ENCODE measurements at places on chromosomes 6 and 20.

- DNase-seq = no peak
Observed at GRCh38 chr20:59808729-59809381, 124.6 kb downstream of the SYCP2 start.

DNA sequence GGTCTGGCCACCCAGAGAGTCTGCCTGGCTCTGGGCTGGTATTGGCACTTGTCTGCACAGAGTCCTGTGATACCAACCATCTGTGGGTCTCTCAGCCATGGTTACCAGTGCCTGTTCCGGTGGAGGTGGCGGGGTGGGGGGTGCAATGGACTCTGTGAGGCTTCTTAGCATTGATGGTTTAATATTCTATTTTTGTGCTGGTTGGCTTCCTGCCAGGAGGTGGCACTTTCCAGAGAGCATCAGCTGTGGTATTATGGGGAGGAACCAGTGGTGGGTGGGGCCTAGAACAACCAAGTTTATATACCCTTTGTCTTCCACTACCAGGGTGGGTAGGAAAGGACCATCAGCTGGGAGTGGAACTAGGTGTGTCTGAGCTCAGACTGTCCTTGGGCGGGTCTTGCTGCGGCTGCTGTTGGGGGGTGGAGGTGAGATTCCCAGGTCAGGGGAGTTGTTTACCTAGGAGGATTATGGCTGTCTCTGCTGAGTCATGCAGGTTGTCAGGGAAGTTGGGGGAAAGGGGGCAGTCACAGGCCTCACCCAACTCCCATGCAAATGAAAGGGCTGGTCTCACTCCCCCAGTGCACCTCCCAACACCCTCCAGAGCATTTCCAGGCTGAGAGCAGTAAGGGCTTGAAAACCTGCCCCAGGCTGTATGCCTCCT is 117.5 kb downstream of the FLRT3 start:
- no peak for DNase-seq

- DNase-seq = no peak
Observed at GRCh38 chr6:155778336-155778735, 322.7 kb upstream of the NOX3 start.

- no peak for DNase-seq
Observed at GRCh38 chr6:170164271-170164900, 126.5 kb downstream of the DLL1 start.

GRCh38 chr6:157145656-157146285 is 177.5 kb downstream of the TMEM242 start:
- DNase-seq = no peak

DNA sequence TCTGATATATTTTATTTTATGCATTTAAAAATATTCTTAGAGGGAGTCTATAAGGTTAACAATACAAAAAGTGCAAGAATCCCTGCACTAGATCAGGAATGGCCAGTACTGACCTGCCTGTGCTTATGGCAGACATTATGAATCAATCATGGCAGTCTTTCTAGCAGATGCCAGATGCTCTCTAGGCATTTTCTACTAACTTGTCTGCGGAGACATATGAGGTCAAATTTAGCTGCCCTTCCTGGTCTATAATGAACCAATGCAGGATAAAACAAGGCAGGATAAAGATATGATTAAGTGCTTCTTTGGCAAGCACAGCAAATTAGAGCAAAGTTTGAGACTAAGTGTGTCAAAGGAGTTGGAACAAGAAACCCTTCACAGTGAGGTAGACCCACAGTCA is 46.6 kb upstream of the RNF24 start:
- DNase-seq = no peak

DNA sequence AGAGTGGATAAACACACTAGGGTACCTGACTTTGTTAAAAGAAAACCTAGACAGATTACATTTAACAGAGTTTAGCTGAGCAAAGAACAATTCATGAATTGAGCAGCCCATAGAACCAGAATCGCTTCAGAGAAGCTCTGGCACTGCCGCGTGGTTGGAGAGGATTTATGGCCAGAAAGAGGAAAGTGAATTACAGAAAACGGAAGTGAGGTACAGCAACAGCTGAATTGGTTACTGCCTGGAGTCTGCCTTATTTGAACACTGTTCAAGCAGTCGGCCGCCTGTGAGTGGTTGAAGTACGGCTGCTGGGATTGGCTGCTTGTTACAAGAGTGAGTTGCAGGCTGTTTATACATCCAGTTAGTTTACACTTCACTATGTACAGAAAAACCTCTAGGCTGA is 253.8 kb upstream of the CDYL start:
- no peak for DNase-seq

DNA sequence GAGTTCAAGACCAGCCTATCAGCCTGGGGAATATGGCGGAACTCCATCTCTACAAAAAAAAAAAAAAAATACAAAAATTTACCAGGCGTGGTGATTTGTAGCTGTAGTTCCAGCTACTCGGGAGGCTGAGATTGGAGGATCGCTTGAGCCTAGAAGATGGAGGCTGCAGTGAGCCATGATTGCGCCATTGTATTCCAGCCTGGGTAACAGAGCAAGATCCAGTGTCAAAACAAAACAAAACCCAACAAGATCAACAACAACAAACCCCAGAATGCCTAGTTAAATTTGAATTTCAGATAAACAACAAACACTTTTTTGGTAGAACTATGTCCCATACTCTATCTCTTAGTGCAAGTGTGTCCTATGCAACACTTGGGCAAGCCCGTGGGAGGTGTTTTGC is 39.9 kb downstream of the SNAI1 start:
- no peak for DNase-seq

DNA sequence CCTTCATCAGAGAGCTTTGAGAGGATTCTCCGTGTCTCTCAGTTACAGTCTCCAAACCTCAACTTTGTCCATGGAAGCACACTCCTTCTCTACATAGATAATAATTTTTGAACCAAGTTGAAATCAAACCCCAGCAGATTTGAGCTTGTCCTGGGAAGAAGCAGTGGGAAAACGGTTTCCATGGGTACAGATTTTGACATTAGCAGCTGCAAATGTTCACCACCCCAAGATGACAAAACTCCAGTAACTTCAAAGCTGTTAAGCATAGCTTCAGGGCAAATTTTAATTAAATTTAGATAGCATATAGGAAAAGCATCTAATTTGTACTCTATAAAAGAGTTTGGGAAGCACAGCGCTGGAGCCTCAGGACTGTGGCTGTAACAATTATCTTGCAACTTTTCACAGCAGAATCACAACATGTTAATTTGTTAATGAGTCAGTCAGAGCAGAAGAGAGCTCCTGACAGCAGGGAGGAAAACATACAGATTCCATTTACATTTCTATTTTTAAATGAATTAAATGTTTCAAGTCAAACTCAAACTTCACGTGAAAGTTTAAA is 240.7 kb downstream of the BMP7 start:
- DNase-seq = no peak

GRCh38 chr6:117008618-117009017 is 131.6 kb downstream of the RFX6 start:
- DNase-seq = no peak

GRCh38 chr20:58839474-58839874 is 11.2 kb downstream of the GNAS-AS1 start:
- peak; percentile 23 for DNase-seq

- no peak for DNase-seq
Observed at GRCh38 chr6:4805553-4806336, 29.5 kb downstream of the CDYL start.

DNA sequence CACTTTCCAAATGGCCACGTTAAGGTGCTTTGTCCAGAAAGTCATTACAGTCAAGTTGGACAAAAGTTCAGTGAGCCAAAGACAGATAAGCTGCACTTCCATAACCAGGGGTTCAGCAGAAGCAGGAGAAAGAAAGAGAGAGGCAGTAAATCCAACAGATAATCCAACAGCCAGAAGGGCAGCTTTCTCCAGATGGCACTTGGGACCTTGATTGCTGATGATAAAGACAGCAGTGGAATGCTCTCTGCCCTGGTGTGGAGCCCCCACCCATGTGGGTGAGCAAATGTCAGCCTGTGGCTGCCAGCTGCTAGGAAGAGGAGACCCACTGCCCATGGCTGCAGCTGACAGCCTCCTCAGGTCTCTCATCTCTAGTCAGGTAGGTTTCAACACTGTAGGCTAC is 18.7 kb upstream of the NRSN1 start:
- DNase-seq = no peak

- no peak for DNase-seq
Observed at GRCh38 chr6:113181164-113181563, 676.0 kb upstream of the MARCKS start.

DNA sequence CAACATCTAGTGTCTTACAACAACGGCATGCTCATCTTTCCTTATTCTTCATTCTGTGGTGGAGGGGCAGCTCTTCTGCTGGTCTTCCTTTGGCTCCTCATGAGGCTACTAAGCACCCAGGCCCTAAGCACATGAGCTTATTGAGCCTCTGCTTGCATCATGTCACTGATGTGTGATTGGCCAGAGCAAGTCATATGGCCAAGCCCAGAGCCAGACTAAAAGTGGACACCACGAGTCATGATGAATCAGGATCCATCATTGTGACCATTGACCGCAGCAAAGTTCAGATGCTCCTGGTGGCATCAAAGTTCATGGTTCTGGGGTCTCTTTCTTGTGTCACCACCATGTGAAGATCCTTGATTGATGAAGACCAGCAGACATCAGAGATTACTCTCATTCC is 192.0 kb upstream of the FOXA2 start:
- no peak for DNase-seq

GRCh38 chr6:157987788-157988699 is 6.4 kb downstream of the SYNJ2 start:
- no peak for DNase-seq

GRCh38 chr6:93848031-93848742 is 428.8 kb upstream of the EPHA7 start:
- DNase-seq = no peak

GRCh38 chr6:39302669-39303424 is 11.4 kb downstream of the KCNK17 start:
- peak; percentile 78 for DNase-seq

DNA sequence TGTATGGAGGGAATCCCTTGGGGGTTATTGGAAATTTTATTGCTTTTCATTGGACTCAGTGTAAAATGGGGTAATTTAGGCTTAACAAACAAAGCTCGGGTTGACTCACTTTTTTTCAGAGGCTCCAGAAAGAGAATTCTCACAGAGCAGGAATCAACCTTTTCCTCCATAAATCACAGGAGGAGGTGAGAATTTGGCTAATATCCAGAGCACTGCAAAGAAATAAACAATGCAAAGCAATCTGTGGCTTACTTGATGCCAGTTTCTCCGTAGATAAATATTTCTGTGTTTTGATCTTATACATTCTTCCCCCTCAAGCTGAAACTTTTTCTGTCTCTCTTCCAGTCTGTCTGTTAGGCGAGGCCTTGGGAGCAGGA is 176.6 kb downstream of the TSHZ2 start:
- no peak for DNase-seq

DNA sequence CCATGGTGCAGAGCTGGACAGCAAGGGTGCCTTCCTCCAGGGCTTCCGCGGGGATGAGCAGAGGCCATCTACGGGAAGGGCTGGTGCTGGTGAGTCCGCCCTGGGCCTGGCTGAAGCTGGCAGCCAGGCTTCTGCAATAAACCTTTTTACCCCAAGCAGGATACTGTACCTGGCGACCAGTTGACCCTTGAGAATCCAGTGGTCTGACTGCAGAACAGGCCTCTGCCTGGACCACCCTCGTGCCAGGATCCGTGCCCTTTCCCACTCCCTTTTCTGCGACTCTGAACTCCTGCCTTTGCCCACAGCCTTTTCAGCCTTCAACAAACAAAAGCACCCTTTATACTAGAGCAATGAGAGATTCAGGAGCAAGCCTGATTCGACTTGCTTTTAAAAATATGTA is 18.9 kb downstream of the CDH26 start:
- no peak for DNase-seq

GRCh38 chr6:156017838-156018237 is 562.2 kb upstream of the NOX3 start:
- DNase-seq = no peak

DNA sequence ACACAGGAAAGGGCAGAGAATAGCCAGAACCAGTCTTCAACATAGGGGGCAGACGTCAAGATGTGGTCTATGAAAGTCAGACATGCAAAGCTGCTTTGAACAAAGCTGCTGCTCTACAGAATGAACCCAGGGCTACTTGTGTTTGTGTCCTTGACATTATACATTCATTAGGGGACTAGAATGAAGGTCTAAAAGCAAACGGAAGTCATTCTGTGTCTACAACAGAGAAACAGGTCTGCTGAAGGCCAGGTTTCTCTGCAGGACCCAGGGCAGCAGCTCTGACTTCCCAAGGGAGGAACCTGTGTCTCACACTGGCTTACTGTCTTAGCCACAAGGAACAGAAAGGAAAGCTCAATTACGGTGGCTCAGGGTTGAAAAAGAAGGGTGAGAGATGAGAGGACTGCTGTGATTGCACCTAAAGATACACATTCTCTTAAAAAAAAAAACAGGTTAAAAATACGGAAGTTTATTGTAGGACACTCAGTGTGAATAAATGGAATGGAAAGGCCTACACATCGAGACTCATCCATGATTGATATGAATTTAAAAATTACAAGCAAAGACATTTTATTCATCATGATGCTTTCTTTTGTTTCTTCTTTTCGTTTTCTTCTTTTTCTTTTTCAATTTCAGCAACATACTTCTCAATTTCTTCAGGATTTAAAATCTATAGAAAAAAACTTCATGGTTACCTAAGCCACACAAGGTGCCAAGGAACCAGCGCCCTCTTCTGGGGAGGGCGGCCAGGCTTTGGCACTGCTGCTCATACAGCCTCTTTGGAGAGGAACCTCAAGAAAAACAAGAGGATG is 6.7 kb downstream of the PSMA7 start:
- DNase-seq = peak; percentile 43

DNA sequence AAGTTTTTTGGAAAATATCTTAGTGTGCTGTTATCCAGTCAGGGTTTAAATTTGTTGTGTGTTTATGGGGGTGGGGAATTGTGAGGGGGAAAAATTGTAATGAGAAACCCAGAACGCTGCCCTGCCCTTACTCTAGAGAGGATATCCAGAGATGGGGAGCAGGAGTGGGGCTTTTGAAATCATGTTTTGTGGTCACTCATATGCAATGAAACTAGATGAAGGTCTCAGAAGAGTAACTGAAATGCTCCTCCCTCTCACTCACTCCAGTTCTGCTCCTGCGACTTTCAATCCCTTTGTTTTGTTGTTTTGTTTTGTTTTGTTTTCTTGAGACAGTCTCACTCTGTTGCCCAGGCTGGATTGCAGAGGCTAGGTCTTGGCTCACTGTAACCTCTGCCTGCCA is 100.0 kb downstream of the CRYBG1 start:
- DNase-seq = no peak
